ENCODE measurements at places on chromosomes 11 and 22. TPM values are rescaled to one million over a fixed set of nuclear protein-coding genes. Genes with fewer than 3 reads are reported as not detected.

GRCh38 chr22:23609983-23610781 lies 21.9 kb downstream of the DRICH1 start:
- no peaks in the 10 kb centered on the region for H3K36me3 ChIP-seq
- H3K4me1 ChIP-seq = no peaks in the 10 kb centered on the region
- no peak overlapping the region for H3K4me3 ChIP-seq
- H3K27ac ChIP-seq = no peak overlapping the region
- DNase-seq = no peak

DNA sequence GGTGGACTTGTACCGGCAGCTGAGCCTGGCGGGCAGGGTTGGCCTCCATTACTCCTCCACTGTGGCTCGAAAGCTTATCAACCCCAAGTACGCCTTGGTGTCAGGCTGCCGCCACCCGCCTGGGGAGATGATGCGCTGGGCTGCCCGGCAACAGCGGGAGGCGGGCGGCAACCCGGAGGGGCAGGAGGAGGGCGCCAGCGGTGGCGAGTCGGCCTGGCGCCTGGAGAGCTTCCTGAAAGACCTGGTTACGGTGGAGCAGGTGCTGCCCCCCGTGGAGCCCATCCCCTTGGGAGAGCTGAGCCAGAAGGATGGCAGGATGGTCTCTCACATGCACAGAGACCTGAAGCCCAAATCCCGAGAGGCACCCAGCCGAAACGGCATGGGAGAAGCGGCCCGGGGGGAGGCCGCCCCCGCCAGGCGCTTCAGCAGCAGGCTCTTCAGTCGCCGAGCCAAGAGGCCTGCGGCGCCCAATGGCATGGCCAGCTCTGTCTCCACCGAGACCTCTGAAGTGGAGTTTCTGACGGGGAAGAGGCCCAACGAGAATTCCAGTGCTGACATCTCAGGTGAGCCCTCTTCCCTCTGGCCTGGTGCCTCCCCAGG lies 26.7 kb downstream of the FAM83F start:
- peaks cover 2% of the 10 kb centered on the region for H3K27me3 ChIP-seq
- H3K36me3 ChIP-seq = no peaks in the 10 kb centered on the region
- no peak for DNase-seq
- H3K4me1 ChIP-seq = no peaks in the 10 kb centered on the region

Gene PTPN5
- total RNA-seq = 0.07 TPM

- H3K27ac ChIP-seq = no peak overlapping the region
- H3K36me3 ChIP-seq = peaks cover 27% of the 10 kb centered on the region
- DNase-seq = no peak
- H3K4me1 ChIP-seq = peaks cover 12% of the 10 kb centered on the region
- H3K27me3 ChIP-seq = no peaks in the 10 kb centered on the region
Measured at GRCh38 chr22:43928468-43928867, 4.9 kb downstream of the PNPLA3 start.

DNA sequence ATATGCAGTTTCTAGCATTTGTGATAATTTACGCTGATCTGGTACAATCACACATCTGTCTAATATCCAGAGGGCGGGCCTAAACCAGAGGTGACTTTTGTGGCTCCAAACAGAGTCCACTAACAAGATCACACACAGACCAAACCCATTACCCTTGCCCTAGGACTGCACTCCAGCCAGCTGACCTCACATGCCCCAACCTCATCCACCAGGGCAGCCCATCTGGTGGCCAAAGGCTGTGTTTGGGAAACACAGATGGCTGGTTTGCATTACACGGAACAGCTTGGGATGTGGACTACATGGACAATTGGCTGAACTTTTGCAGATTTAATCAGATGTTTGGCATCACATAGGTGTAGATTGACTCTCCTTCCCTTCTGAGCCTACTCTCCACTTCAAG lies 228.2 kb downstream of the GRIK4 start:
- H3K27me3 ChIP-seq = no peaks in the 10 kb centered on the region
- no peak for DNase-seq
- H3K27ac ChIP-seq = no peak overlapping the region
- H3K4me3 ChIP-seq = no peak overlapping the region
- no peaks in the 10 kb centered on the region for H3K4me1 ChIP-seq
- H3K36me3 ChIP-seq = no peaks in the 10 kb centered on the region

- H3K27me3 ChIP-seq = no peaks in the 10 kb centered on the region
- no peak overlapping the region for H3K4me3 ChIP-seq
- H3K36me3 ChIP-seq = peaks cover 25% of the 10 kb centered on the region
Measured at GRCh38 chr22:30239488-30240405, 6.8 kb downstream of the LIF start.

DNA sequence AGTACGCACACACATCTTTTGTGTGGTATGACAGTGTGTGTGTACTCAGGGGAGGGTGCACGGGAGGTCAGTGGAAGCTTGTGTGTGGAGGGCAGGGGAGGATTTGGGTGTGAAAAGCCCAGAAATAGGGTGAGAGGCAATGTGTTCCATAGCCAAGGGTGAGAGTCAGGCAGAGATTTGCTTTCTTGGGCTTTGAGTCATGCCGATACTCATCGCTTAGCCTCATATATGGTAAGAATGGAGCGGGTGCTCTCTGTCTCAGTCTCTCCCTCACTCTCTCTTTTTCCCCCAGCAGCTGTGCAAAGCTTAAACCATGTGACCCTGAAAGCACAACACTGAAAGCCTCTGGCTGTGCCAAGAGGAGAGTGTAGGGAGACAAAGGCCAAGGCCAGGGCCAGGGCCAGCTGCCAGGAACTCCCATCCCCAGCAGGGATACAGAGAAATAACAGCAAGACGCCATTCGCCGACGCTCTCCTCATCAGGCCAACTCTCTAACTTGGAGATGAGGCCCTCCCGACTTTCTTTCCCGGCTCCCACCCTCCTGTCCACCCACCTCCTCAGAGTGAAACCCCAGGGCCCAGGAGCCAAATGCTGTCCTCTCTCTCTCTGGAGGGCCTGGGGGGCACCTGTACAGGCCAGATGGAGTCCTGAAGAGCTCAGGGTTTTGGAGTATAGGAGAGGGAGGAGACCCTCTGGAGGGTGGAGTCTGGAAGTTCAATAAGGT lies 20.3 kb upstream of the MICAL3 start:
- peaks cover 9% of the 10 kb centered on the region for H3K4me1 ChIP-seq
- H3K27ac ChIP-seq = no peak overlapping the region
- no peaks in the 10 kb centered on the region for H3K36me3 ChIP-seq

DNA sequence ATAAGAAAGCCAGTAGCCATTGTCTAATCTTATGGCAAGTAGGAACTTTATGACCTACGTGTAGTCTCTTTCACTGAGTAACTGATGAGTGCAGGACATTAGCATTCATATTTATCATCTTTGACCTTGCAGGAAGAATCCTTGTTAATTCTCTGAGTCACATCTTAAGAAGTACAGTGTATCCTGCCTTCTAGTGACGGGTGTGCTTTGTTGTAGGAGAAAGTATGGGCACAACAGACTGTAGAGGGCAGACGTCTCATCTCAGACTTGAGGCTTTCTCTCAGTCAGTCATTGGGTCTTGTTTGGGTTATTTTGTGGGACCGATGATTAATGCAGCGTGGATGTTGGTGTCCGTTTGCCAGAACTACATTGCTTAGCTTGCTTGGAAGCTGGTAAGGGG lies 6.8 kb downstream of the RNF214 start:
- no peak overlapping the region for H3K4me3 ChIP-seq
- peaks cover 14% of the 10 kb centered on the region for H3K4me1 ChIP-seq
- peak; percentile 94 for DNase-seq

DNA sequence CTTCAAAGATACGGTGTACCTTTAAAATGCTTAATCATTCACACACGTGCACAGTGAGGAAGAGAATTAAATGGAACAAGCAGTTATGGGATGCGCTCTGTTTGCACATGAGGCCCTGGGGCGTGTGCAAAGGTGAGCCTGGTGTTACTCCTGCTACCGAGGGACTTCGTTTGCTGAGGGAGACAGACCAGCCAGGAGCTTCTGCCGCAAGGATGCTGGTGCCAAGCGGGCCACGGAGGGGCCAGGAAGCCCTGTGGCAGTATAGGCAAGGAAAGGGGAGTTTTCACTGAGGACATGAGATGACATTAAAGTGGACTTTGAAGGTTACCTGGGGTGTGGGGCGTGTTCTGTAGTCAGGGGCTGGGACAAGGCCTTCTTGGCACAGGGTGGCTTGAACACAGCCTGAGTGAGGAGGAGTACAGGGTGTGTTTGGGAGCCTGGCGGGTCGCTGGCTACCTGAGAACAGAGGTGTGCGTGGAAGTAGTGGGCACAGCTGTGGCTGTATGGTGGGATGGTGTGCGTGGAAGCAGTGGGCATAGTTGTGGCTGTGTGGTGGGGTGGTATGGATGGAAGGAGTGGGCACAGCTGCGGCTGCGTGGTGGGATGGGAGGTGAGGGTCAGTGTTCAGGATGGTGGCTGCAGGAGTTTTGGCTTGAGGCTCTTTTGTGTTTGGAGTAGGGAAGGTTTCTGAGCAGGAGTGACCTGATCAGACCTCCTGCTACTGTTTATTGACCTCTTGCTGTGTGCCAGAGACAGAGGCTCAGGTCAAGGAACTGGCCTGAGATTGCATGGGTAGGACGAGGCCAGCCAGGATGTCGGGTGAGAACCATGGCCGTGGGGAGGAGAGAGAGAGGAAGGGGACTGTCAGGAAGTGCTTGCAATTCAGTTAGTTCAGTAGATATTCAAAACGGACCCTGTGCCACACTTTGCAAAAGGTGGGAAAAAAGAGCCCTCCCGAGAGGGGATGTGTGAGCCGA lies 13.7 kb downstream of the TBC1D22A start:
- no peak overlapping the region for H3K27ac ChIP-seq
- no peak for DNase-seq
- no peaks in the 10 kb centered on the region for H3K36me3 ChIP-seq

- no peak overlapping the region for H3K4me3 ChIP-seq
Measured at GRCh38 chr11:2652333-2653197, 47.2 kb downstream of the KCNQ1OT1 start.

GRCh38 chr11:44950031-44950624 lies 555 bp downstream of the TP53I11 start:
- peak overlapping the region; percentile 74 for H3K4me3 ChIP-seq
- no peaks in the 10 kb centered on the region for H3K27me3 ChIP-seq
- DNase-seq = no peak
- H3K36me3 ChIP-seq = no peaks in the 10 kb centered on the region
- peaks cover 6% of the 10 kb centered on the region for H3K4me1 ChIP-seq
- no peak overlapping the region for H3K27ac ChIP-seq

Gene PGAP2
- total RNA-seq = 22.5 TPM

GRCh38 chr22:32542677-32543357 lies 68.2 kb downstream of the FBXO7 start:
- no peaks in the 10 kb centered on the region for H3K36me3 ChIP-seq
- no peak for DNase-seq
- H3K27ac ChIP-seq = no peak overlapping the region
- H3K4me1 ChIP-seq = no peaks in the 10 kb centered on the region
- peaks cover 14% of the 10 kb centered on the region for H3K27me3 ChIP-seq

Gene NELL1
- total RNA-seq = not detected

Gene HTR3A
- not detected for total RNA-seq

DNA sequence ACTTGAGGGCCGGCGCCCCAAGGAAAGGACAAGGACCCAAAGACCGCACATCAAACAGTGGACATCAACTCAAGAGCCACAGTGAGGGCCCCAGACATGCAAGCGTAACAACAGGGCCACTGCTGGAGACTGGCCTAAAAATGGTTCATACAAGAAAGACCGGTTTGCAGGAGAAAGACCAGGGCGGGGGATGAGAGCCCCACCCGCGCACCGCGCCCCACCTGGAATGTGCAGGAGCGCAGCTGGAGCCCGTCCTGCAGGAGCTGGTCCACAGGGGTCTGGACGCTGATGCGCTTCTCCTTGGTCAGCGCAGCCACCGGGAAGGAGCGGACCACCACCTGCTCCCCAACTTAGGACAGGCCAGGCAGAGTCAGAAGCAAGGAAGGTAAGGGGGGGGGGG lies 13.9 kb downstream of the SBF1 start:
- no peaks in the 10 kb centered on the region for H3K4me1 ChIP-seq
- peaks cover 7% of the 10 kb centered on the region for H3K36me3 ChIP-seq
- no peak for DNase-seq
- H3K27ac ChIP-seq = no peak overlapping the region

Gene ALDH3B1
- total RNA-seq = 1.3 TPM

DNA sequence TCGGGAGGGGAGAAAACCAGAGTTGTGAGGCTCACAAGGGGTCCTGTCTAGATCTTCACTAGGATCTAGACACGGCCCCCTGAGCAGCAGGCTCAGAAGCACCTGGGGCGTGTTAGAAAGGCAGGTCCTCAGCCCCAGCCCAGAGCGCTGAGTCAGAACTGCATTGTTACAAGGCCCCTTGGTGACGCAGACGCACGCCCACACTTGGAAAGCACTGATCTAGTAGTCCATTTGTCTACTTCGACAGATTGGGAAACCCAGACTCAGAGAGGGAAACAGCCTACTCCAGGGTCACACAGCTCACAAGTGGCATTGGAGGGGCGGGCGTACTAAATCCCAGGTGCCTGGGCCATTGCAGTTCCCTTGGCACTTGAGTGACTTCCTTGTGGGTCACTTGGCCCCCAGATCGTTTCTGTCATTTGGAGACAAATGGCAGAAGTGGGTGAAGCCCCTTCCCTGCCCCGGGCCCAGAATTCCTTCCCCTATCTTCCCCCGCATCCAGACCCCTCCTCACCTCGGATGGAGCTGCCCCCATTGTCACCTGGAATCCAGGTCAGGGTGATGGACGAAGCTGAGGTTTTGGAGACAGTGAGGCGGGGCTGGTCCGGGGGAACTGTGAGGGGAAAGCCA lies 110.8 kb downstream of the CEP164 start:
- DNase-seq = peak; percentile 54
- H3K27ac ChIP-seq = no peak overlapping the region
- peaks cover 15% of the 10 kb centered on the region for H3K27me3 ChIP-seq
- no peaks in the 10 kb centered on the region for H3K36me3 ChIP-seq
- H3K4me3 ChIP-seq = no peak overlapping the region

Gene SULT4A1
- total RNA-seq = 6.1 TPM

DNA sequence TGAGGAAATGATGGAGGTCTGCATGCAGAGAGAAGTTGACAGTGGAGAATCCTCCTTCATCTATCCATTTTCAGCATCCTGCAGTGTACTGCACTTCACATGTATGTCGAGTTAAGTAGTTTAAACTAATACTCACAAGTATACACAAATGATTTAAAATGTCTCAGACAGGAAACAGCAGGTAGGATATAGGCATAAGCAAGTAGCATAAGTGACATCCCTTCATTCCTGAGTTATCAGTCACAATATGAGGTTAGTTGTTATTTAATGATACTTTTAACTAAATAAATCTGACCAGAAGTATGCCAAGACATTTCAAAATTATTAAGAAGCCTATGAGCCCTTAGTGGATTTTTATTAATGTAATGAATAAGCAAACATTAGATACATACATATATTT lies 37.4 kb downstream of the MTMR2 start:
- H3K4me3 ChIP-seq = no peak overlapping the region
- H3K27ac ChIP-seq = no peak overlapping the region
- H3K4me1 ChIP-seq = peaks cover 10% of the 10 kb centered on the region
- H3K27me3 ChIP-seq = no peaks in the 10 kb centered on the region
- H3K36me3 ChIP-seq = peaks cover 6% of the 10 kb centered on the region

Data from astrocyte (in vitro differentiated cells and primary cell).